Iris pigment epithelial cell (primary cell): ENCODE measurements at places on chromosomes 5 and 9.

DNA sequence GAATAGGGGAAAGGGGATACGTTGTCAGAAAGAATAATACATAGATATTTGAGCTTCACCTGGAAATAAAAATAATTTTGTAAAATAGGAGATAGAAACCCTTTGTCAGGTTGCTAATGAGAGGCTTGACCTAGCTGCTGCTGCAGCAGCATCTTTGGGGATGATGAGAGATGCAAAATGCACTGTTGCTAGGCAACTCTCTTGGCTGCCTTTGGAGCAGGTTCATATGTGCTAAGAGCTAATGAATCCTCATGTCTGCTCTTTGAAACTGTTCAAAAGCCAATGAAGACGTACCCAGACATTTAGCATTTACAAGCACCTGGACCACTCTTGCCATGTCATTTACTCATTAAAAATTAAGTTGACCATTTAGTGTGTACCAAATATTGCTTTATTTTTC, 121.7 kb downstream of the FOCAD start:
- DNase-seq = no peak

DNA sequence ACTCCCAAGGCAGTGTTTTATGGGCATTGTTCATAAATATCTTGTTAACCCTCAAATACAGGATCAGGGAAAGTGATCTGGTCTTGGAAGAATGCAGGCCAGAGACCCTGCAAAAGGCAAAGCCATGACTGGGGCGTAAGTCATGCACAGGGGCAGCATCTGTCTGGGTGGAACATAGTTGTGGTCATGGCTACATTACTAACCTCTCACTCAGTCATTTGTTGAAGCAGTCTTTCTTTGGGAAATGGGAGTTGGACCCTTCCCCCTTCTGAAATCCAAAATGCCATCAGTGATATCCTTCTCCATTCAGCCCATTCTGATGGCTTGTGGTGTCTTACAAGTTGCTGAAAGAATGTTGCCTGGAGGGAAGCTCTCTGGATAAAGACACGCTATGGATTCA, 68.1 kb downstream of the GDNF start:
- DNase-seq = peak; percentile 97

DNA sequence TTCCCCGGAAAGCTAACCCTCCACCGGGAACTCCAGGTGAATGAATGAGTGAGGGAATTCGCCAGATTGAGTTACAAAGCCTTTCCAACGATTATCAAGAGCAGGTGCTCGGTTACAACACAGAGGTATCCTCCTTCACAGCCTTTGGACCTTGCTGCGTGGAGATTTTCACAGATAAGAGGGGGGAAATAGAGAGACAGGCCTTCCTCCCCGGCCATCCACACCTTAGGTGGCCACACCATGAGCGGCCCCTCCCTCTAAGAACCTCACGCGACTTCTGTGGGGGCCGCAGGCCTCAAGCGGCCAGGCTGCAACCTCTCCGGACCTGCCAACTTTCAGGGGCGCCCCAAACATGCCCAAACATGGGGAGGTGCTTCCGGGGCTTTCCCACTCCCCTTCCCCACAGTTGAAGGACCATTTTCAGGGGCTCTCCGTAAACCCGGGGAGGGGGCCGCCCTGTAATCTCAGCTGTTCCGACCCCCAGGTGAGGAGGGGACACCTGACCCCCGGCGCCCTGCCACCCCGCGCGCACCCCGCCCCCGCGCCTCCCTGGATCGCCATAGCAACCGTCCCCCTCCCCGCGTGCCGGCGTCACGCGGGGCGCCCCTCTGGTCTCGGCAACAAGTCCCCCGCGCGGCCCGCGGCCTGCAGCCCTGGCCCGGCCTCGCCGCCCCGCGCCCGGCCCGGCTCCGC, 603 bp downstream of the DENND1A start:
- no peak for DNase-seq

GRCh38 chr9:76926324-76926741, 20.4 kb upstream of the PRUNE2 start:
- peak; percentile 90 for DNase-seq

GRCh38 chr5:179141867-179142266, 81.7 kb downstream of the ZNF354C start:
- no peak for DNase-seq

- no peak for DNase-seq
Observed at GRCh38 chr5:176748967-176749935, 61.1 kb upstream of the UNC5A start.

DNA sequence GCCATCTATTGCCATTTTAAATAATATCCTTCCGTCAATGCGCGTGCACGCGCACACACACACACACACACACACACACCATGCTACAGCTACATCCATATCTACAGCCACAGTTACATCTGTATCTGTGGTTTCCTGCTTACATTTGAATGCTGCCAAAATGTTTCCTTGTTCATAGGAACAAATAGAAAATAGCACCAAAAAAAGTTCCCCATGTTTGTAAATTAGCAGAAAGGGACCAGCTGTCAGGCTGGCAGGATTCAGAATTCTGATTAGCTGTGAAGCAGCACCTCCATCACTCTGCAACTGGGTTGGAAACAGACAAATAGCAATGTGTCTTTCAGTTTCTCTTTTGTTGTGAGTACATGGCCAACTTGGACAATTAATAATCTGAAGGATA, 601.5 kb downstream of the IRX1 start:
- no peak for DNase-seq

- DNase-seq = no peak
Observed at GRCh38 chr9:2043881-2044462, 28.8 kb downstream of the SMARCA2 start.
